MM.1S (cell line): ENCODE measurements at places on chromosomes 5 and 9.

DNA sequence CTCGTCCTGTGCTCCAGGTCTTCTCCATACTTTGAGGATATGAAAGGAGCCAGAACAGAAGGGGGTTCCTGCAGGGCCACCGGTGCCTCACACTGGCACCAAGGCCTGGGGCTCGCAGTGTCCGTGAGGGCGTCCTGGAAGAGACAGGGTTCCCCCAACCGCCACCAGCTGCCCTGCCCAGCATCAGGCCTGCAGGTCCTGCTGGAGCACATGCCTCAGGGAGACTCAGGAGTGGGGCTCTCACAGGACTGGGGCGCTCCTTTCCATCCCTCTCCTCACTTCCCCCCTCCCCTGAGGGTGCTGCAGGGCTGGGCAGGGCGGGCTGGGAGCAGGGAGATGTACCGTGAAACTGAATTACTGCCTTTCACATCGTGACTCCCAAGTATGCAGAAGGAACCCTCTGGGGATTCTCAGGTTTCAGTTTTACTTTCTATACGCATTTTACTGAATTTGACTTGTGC lies 31.7 kb downstream of the CEP72 start:
- DNase-seq: peak; percentile 82

- DNase-seq: no peak
Observed at GRCh38 chr9:131433302-131433854, 39.5 kb downstream of the PRRC2B start.

DNA sequence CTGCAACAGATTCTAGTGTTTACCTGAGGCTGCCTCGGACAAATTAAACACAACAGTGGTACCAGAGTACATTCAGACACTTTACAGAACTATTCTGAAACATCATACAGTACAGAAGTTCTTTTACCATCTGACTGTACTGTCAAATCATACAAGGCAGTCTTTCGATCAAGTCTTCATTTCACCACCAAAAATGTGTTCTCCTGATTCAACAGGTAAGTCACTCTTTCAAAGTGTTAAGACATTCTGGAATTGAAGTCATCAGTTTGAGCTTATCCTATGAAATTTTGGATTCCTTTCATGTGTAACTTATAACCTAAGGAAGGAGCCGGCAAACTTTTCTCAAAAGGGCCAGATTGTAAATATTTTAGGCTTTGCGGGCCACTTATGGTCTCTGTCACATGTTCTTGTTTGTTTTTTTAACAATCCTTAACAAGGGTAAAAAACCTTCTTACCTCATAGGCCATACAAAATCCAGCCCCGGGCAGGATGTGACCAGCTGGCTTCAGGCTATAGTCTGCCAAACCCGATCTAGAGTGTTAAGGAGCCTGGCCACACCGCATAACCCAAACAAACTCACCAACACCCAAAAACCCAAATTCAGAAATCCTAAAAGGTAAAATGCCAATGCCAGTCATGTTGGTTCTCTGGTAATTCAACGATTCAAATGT lies 151.6 kb downstream of the DENND1A start:
- no peak for DNase-seq

DNA sequence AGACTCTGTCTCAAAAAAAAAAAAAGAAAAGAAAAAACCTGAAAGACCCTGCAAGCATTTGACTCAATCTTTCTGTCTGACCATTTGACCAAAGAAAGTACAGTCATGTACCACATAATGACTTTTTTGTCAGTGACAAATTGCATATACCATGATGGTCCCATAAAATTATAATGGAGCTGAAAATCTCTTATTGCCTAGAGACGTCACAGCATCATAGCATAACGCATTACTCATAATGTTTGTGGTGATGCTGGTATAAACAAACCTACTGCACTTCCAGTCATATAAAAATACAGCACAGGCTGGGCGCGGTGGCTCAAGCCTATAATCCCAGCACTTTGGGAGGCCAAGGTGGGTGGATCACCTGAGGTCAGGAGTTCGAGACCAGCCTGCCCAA lies 10.5 kb downstream of the ECM2 start:
- DNase-seq: no peak
